Thoracic aorta (tissue), 2 donors: ENCODE measurements at places on chromosomes 7 and 10.

- DNase-seq = no peak
These were observed 18.5 kb upstream of the IFRD1 start for GRCh38 chr7:112431803-112432202.

DNA sequence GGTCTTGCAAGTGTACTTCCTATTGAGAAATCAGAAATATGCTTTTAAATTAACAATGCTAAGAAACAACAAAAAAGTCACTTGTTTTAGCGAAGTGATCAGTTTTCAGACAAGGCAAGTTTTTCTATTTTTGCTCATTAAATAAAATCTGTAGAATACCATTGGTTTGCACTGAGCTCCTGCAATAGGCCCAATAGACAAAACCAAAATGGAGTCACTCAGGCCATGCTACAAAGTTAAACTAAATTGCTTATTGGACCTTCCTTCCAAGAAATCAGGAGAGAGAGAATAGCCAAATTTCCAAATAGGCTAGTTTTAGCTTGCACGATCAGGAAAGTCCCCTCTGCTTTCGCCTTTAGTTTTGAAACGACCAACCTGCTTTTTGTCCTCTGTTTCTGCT is 73.4 kb upstream of the SLC13A1 start:
- no peak for DNase-seq

DNA sequence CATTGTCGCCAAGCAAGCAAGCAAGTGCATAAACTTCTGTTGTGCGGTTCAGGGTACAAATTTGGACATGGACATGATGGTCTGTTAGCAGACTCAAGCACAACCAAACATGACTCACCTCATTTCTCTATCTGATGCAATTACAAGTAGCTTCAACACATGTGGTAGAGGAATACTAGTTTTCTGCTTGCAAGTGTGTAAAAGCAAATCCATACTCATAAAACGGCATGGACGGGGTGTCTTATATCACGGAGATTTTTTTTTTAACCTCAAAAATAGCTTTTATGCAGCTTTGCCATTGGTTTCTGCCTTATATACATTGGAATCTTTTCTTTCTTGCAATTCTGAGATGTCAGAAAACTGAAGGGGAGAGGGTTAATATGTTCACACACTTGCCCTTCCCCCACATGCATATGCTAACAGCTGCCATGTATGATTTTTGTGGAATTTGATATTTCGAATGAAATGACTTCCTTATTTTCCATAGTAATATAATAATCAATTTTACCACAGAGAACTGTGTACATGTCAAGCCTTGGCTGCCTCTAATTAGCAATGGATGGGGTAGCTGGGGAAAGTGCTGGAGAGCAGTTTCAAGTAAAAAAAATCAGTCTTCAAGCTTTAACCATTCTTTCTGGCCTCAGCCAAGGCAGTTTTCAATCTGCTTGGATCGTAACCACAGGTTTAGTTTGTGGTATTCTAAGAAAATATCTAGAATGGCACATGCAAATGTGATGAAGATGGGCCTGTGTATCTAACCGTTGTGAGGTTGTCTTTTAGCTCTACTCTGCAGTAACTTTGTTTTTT is 106.0 kb upstream of the PDCD4 start:
- no peak for DNase-seq

- DNase-seq = no peak
These were observed 271.7 kb downstream of the TRIL start for GRCh38 chr7:28686418-28686800.

DNA sequence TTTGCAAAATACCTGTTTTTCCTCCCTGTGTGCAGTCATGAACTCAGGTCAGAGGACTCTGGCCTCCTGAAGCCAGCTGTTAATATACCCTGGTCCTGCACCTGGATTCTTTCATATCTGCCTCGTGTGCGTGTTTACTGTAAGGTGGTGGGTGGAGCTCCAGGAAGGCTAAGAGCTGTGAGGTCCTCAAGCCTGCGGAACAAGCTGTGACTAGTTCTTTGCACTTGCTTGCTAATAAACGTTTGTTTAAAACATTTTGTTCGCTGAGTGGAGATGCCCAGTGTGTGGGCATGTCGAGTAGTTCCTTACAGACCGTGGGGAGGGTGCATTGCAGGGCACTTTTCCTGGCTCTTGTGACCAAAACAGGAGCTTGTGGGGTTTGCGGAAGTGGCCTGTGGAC is 139.0 kb downstream of the DOCK1 start:
- no peak for DNase-seq

DNA sequence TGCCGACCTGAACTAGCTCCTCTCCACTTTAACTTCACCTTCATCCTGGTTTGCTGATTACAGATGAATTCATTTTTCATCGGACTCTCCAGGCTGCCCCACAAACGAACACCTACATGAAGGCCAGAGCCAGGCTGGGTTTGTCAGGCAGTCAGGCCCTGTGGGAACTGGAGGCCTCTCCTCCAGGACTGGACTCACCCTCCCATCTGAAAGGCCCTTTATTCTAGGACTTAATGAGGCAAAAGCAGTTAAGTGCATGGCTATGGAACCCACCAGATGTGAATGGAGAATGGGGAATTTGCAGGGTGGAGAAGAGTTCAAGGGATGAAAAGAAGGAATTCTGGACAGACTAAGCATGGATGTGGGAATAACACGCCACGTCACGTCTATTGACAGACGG is 170.8 kb downstream of the ARHGAP12 start:
- DNase-seq = no peak

DNA sequence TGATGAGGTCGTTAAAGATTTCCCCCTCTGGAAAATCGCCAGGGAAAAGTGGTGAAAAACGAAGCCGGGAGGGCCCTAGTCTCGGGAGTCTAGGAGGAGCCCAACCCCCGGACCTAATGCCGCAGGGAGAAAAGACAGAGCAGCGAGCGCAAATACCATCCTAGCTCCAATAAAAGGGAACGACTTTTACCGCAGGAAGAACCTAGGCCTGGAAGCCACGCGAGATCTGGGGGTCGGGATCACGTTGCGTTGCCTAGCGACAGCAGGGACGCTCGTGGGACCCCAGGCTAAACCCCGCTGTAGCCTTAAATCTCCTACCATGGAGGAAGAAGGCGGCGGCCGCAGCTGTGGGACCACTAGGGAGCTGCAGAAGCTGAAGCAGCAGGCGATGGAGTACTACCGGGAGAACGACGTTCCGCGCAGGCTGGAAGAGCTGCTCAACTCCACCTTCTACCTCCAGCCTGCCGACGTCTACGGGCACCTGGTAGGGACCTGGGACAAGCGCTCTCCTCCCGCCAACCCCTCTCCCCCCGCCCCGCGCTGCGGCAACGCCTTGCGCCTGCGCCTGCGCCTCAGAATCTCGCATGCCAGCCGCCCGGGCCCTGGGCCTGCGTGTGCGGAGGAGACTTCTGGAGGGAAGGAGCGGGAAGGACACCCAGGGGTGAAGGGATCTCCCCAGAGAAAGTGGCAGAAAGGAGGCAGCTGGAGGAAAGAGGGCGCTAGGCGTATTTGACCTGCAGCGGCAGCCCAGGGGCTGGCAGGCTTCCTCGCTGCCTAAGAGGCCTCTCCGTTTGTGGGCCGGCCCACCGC is at the start of gene ENO4:
TSS of gene ENO4 (plus strand) at position 252 of the 810 bp plus-strand sequence. CDS start at position 320, 68 bp downstream.
- DNase-seq = no peak

- no peak for DNase-seq
These were observed 10.9 kb upstream of the RSU1 start for GRCh38 chr10:16828114-16828568.

DNA sequence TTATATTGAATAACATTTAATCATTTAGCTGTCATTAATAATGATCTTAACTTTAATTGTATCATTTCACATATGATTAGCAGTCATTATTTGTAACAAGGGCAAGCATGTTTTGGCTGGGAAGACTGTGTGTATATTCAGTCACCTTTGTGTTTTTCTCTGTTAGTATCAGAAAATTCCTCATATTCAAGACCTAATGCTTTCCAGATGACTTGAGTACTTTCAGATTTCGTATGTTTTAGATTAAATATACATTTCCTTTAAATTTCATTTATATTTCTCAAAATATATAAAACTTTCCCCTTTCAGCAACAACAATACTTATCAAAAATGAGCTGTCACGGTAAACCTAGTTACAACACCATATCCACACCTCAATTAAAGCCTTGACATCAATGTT is 6.3 kb upstream of the CACNA2D1 start:
- no peak for DNase-seq

DNA sequence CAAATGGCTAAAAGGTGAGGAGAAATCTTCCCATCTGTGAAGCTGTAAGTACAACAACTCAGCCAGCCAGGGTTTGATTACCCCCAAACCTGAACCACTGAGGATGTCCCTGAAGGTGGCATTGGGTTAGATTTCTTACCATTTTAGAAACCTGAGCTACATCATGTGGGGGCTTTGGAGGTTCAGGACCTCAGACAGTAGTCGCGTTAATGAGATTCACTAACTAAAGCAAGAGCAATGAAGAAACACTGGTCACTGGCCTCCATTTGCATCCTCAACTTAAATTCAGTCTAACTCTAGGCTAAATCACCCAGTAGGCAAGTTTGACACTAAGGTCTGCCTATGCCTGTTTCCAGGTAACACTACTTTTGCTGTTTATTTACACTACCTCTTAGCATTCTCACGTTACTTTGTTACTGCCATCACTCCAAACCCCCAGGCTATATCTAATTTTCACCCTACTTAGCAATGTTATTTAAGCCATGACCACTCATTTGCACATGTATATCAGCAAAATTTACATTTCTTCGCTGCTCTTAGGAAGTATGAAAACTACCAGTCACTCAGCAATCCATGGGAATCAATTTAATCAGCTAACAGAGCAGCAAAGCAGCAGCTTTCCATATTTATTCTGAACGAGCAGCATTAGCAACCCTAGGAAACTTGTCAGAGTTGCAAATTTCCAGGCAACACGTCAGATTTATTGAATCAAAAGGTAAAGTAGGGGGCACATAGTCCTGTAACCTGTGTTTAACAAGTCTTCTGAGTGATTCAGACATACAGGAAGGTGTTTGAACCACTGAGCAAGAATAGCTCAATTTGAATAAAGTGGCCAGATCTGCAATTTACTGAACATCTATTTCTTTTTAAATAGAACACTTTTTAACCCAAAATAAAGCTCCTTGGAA is 788.4 kb upstream of the SORCS1 start:
- DNase-seq = no peak

DNA sequence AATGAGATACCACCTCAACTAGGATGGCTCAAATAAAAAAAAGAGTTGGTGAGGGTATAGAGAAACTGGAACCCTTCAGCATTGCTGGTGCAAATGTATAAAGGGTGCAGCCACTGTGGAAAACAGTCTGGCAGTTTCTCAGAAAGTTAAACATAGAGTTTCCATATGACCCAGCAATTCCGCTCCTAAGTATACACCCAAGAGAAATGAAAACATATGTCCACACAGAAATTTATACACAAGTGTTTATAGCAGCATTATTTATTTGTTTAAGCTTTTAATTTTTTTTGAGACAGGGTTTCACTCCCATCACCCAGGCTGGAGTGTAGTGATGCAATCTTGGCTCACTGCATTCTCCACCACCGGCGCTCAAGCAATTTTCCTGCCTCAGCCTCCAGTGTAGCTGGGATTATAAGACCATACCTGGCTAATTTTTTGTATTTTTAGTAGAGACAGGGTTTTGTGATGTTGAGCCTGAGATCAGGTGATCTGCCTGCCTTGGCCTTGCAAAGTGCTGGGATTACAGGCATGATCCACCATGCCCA is 118.2 kb upstream of the KIF5B start:
- DNase-seq = no peak

DNA sequence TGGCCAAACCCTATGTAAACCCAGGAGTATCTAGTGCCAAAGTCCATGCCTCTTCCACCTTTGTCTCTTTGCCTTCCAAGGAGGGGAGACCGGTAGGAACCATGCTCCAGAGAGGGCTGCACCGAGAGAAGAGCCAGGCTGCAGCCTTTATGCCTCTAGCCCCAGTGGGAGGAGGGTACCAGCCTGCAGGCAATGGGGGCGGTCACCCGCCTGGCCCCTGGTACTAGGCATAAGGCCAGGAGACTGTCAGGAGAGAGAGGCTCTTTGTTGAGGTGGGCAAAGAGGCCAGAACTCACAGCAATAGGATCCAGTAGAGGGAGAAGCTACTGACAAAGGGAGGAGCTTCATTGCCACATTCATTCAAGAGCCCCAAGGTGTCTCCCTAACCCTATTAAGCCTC is 146.6 kb upstream of the PDE1C start:
- no peak for DNase-seq

- no peak for DNase-seq
These were observed 22.3 kb upstream of the RHBDD2 start for GRCh38 chr7:75856536-75856935.

DNA sequence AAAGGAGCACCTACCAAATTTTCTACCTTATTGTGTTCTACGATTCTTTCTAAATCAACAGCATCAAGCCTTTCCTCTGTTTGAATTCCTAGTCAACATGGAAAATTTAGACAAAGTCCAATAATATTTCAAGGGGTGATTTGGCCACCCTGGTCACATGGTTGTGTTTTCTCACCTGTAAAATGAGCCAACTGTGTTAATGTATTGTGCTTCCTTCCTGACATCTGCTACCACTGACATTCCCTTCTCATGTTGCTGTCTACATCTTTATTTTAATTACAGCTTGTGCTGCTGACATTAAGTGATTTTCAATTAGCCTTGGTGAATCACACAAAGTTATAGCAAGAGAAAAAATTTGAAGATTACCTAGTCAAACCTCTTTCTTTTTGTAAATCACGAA is 83.0 kb upstream of the NPSR1 start:
- DNase-seq = no peak

- no peak for DNase-seq
These were observed 70.6 kb upstream of the CCDC6 start for GRCh38 chr10:59976909-59977308.

DNA sequence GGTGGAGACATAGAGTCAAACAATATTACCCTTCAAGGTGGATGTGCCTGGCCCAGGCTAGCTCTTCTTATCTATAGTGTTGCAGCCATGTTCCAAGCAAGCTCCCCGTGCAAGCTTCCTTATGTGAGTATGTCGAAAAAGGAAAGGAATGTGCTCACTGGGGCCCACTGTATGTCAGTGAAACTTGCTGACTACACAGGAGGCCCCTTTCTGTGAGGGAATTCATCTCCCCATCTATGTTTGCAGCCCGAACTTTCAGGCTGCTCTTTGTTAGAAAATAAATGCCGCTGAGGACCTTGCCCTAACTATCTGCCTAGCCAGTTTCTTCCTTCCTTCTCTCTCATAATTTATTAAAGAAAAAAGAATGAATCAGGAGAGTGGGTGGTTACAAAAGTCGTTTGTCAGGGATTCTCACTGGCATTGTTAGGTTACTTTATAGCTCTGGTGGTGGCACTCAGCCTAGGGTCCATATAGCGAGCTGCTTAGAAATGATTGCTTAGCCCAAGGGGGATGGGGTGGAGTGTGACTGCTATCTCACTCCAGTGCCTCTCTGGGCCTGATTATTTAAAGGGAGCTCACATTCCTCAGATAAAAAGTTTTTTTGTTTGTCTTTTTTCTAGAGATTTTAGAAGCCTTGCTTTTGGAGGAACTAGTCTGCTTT is 302.1 kb downstream of the ABCA13 start:
- no peak for DNase-seq

DNA sequence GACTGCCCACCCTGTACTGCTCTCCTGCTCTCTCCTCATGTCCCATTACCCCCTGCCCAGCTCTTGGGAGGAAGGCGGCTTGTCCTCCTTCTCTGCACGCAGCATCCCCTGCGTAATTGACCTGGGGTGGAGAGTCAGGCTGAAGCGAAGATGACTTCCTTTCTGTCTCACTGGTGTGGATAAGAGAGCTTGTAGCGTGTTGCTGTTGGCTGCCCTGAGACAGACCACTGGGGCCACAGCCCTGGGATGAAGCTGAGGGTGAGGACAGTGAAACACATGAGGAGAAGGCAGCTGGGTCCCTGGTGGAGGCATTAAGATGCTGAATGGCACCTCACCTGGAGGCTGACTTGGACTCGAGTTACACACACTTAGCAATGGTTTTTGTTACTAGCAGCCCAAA is 310.3 kb upstream of the ZNF32 start:
- DNase-seq = no peak

GRCh38 chr10:121994429-121994941 is 5.5 kb downstream of the TACC2 start:
- DNase-seq = no peak
